GM23338 (cell line): ENCODE measurements at places on chromosomes 11 and 22. TPM values are rescaled to one million over a fixed set of nuclear protein-coding genes. Genes with fewer than 3 reads are reported as not detected.

Gene DBX1
- not detected in 2 replicates for total RNA-seq

Gene C22orf31
- total RNA-seq = not detected in 2 replicates

Gene OR5A1
- 0.03 TPM in 1 of 2 replicates, not detected in the other for total RNA-seq

Gene LRRC32
- total RNA-seq = 0.42 and 0.89 TPM in 2 replicates
